ENCODE measurements at places on chromosomes 1 and 21. TPM values are rescaled to one million over a fixed set of nuclear protein-coding genes. Genes with fewer than 3 reads are reported as not detected.

DNA sequence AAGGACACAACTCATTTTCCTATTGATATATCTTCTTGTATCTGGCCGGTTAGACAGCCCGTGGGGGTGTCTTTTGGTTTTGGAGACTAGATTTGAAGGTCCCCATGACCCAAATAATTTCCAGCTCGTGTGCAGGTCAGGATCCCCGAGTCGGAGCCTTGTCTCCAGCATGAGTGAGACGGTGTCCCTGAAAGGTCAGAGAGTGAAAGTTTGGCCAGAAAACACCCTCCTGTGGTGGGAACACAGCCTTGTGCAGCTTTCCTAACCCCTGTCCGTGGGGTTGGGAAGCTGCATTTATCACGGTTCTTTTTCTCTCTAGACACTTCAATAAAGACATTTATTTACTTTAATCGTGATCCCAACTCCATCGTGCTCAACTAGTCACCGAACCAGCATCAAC, 17.6 kb downstream of the COQ8A start:
- no peaks in the 10 kb centered on the region for H3K27me3 ChIP-seq
- no peaks in the 10 kb centered on the region for H3K36me3 ChIP-seq

GRCh38 chr1:231231511-231231910, 9.5 kb upstream of the GNPAT start:
- peaks cover 2% of the 10 kb centered on the region for H3K36me3 ChIP-seq
- H3K27me3 ChIP-seq = no peaks in the 10 kb centered on the region
- no peak overlapping the region for H3K4me3 ChIP-seq
- no peaks in the 10 kb centered on the region for H3K4me1 ChIP-seq
- H3K27ac ChIP-seq = no peak overlapping the region
- DNase-seq = no peak

DNA sequence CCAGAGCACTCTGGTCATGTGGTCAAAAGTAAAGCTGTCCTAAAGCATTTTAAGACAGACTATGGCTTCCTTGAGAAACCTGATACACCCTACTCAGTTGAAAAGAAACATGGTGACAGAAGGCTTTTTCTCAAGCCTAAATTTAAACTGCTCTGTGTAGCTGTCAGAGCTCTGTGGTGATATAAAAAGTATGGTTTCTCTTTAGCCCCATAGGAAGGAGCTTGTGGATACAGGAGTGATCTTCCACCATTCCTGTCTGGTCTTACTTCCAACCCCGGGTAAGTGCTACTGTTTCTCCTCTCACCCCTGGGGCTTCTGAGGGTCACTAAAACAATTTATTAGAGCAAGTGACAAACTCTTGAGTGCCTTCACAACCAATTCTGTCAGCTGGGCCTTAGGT, 8.5 kb downstream of the TP53BP2 start:
- H3K27me3 ChIP-seq = no peaks in the 10 kb centered on the region
- no peak overlapping the region for H3K27ac ChIP-seq
- H3K4me1 ChIP-seq = peaks cover 65% of the 10 kb centered on the region
- H3K36me3 ChIP-seq = no peaks in the 10 kb centered on the region
- no peak overlapping the region for H3K4me3 ChIP-seq
- DNase-seq = no peak

DNA sequence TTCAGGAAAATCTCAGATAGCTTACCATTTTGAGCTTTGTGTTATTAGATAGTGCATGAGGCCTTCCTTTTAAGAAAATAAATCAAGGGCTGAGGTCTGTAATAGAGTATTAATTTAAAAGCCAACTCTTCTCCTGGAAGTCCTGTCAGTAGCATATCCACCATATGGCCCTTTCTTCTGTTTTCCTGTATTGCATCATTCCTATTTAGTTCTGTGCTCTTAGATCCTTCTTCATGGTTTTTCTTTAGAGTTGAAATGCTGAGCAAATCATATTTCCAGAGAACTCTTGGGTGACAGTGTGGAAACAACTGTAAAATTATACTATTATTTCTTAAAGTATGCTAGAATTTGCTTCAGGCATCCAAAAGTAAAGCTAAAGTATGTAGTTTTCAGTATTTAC, 91.7 kb downstream of the TTC3 start:
- peaks cover 14% of the 10 kb centered on the region for H3K36me3 ChIP-seq
- H3K27me3 ChIP-seq = no peaks in the 10 kb centered on the region
- no peak overlapping the region for H3K27ac ChIP-seq
- H3K4me1 ChIP-seq = no peaks in the 10 kb centered on the region
- DNase-seq = no peak
- no peak overlapping the region for H3K4me3 ChIP-seq

GRCh38 chr1:20361805-20362381, 71.2 kb downstream of the VWA5B1 start:
- no peaks in the 10 kb centered on the region for H3K4me1 ChIP-seq
- DNase-seq = peak; percentile 18
- peaks cover 21% of the 10 kb centered on the region for H3K27me3 ChIP-seq
- no peak overlapping the region for H3K4me3 ChIP-seq

DNA sequence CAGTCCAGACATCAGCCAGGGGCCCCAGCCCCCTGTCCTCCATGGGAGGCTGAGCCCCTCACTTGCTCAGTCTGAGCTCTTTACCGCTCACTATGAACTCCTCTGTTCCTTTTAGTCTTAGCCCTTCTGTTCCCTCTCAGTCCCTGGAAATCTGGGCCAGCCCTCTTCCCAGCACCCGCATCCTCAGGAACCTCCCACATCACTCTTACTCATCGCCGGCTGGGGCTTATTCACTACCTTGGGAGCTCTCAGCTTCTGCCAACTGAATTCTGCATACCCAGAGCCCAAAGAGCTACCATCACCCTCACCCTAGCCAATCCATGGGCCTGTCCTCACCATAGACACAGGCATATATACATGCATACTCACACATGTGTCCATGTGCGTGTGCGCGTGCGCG, 11.5 kb downstream of the KNCN start:
- H3K27ac ChIP-seq = no peak overlapping the region
- peaks cover 3% of the 10 kb centered on the region for H3K27me3 ChIP-seq
- DNase-seq = peak; percentile 13
- H3K36me3 ChIP-seq = no peaks in the 10 kb centered on the region

- no peak overlapping the region for H3K4me3 ChIP-seq
- H3K36me3 ChIP-seq = no peaks in the 10 kb centered on the region
- no peaks in the 10 kb centered on the region for H3K27me3 ChIP-seq
- no peak for DNase-seq
- H3K4me1 ChIP-seq = peaks cover 37% of the 10 kb centered on the region
Measured at GRCh38 chr1:227942021-227942715, 5.6 kb downstream of the WNT9A start.

DNA sequence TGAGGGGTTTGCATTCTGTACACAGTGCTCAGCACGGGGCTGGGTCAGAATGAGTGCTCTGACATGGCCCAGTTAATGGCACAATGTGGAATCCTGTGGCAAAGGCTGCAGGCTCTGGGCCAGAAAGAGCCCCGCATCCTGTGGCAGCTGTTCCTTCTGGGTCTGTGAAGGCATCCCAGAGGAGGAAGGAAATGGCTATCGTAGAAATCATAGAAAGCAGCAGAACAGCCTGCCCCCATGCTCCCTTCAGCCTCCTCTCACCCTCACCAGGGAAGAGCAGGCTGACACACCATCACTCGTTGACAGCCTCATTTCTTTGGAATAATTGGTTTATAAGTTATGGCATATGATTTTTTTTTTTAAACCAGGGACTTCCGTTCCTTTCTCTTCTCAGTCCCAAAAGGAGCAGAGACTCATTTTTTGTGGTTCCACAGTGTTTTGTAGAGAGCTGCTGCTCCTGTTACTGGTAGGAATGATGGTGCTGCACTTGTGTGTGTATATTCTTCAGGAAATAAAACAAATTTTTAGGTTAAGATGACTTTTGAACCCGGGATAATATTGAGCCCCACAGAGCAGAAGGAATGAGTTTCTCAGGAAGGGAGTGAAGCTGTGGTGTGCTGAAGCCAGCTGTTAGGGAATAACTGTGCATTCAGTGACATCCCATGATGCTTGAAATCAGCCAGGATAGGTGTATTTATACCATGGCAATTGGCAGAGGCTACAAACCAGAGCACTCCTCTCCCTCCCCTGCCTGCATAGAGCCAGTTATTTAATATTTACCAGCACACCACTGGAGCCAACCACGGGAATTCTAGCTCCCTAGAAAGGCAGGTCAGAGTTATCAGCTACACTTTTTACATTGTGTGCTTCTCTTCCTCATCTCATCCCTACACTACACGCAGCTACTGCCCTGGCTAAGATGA, 32.0 kb downstream of the PLXNA2 start:
- no peaks in the 10 kb centered on the region for H3K4me1 ChIP-seq
- H3K36me3 ChIP-seq = no peaks in the 10 kb centered on the region
- H3K27ac ChIP-seq = no peak overlapping the region
- no peak overlapping the region for H3K4me3 ChIP-seq
- DNase-seq = no peak

DNA sequence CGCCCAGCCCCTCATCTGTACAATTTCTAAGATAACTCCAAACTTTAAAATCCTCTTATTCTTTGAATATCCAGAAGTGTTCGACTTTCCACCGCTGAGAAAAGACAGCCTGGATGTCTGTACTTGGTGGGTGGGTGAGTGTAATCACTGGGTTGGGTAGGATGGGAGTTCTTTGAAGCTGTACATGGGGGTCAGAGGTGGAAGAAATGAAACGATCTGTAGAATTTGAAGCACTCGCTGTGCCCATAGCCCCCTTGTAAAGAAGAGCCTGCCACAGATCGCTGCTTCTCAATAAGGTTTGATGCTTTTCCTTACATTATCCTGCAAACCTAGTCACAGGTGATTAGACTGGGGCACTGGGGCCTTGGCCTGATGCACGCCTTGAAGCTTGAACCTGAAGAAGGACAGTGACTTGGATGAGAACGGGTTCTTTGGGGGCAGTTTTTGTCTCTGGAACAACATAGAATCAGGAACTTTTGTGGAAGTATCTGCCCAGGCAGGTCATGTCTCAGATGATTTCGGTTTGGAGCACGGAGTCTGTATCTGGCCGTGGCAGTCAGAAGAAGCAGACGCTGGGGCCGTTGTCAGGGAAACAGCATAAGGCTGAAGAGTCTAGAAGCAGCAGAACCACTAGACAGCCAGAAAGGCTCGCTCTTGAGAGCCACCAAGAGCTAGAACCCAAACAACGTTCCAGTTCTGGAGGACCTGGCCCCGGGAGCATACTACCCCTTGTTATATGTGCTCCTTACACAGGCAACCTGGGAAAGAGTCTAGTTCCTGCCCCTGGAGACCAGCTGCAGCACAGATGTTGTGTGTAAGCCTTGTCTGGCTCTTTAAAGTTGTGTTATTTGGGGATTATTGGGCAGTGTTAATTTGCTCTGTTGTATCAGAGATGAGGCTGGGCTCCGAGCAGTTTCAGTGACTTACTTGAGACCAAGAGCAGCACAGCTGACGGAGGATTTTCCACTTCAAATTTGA, 45.1 kb upstream of the SCCPDH start:
- H3K27me3 ChIP-seq = no peaks in the 10 kb centered on the region
- no peak for DNase-seq
- no peak overlapping the region for H3K27ac ChIP-seq

- H3K27ac ChIP-seq = no peak overlapping the region
- H3K36me3 ChIP-seq = no peaks in the 10 kb centered on the region
- H3K4me1 ChIP-seq = no peaks in the 10 kb centered on the region
- no peak overlapping the region for H3K4me3 ChIP-seq
- no peaks in the 10 kb centered on the region for H3K27me3 ChIP-seq
Measured at GRCh38 chr1:228348708-228349467, 57.7 kb downstream of the TRIM11 start.

GRCh38 chr1:234529950-234530237, 50.9 kb upstream of the TARBP1 start:
- no peaks in the 10 kb centered on the region for H3K4me1 ChIP-seq
- no peak overlapping the region for H3K4me3 ChIP-seq
- H3K36me3 ChIP-seq = no peaks in the 10 kb centered on the region

GRCh38 chr1:200299571-200299970, 110.3 kb downstream of the ZNF281 start:
- H3K27ac ChIP-seq = no peak overlapping the region
- H3K4me3 ChIP-seq = no peak overlapping the region
- no peaks in the 10 kb centered on the region for H3K27me3 ChIP-seq

DNA sequence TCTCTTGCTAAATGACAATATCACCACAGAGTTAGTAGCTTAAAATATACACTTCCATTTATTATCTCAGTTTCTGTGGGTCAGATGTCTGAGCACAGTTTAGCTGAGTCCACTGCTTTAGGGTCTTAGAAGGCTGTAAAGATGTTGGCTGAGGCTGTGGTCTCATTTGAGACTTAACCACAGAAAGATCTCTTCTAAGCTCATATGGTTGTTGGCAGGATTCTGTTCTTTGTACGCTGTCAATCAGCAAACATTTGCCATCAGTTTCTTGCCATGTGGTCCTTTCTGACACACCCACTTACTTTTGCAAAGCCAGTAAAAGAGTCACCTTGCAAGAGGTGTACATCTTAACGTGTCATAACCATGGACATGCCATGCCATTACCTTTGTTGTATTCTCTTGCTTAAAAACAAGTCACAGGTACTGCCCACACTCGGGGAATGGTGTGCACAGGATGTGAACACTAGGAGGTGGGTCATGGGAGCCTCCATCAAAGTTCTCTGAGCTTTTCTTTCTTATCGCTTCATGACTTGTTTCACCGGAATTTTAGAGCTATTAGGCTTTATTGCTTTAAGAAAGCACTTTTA, 18.7 kb downstream of the DYRK1A start:
- no peak overlapping the region for H3K27ac ChIP-seq
- H3K36me3 ChIP-seq = no peaks in the 10 kb centered on the region
- no peak for DNase-seq
- H3K4me3 ChIP-seq = no peak overlapping the region
- H3K27me3 ChIP-seq = no peaks in the 10 kb centered on the region

DNA sequence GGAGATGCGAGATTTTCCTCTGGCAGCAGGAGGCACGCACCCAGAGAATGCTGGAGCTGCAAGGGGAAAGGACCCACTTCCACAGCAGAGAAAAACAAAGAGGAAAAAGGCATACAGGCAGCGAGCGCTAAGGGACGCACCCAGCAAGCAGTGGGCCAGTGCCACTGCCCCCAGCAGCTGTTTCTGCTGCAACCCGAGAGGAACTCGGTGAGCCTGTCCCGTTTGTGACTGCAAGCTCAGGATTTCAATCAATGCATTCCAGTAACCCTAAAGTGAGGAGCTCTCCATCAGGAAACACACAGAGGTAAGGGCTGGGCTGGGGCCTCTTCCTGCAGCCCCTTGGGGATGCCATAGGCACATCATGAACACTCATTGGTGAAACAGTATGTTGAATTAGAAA, 58.7 kb downstream of the ACP6 start:
- peaks cover 11% of the 10 kb centered on the region for H3K36me3 ChIP-seq
- no peak overlapping the region for H3K4me3 ChIP-seq
- no peak overlapping the region for H3K27ac ChIP-seq
- no peak for DNase-seq
- H3K4me1 ChIP-seq = no peaks in the 10 kb centered on the region

DNA sequence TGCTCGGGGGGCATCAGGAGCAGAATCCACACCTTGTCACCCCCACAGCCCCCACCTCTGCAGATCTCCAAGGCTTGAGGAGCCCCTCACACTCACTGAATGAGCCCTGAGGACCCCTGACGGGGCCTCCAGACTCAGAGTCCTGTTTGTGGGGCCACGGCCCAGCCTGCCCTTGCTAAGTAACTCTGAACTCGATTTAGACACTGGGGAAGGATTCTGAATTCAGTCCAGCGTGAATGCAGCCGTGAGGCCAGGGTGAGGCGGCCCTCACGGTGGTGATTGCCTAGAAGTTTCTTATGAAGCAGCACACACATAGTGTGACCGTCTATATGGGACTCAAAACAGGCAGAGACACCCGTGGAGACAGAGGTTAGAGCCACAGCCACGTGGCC, 58.9 kb upstream of the ADARB1 start:
- no peak for DNase-seq
- H3K4me3 ChIP-seq = no peak overlapping the region
- H3K27me3 ChIP-seq = no peaks in the 10 kb centered on the region
- peaks cover 7% of the 10 kb centered on the region for H3K4me1 ChIP-seq

Gene CFAP141
- not detected for total RNA-seq

Gene THEM5
- not detected for total RNA-seq

Gene EXTL1
- total RNA-seq = 0.10 TPM

Gene RNU1-4
- total RNA-seq = 1,290 TPM

Gene TNFRSF1B
- total RNA-seq = 18.8 TPM

Gene AADACL4
- total RNA-seq = not detected

Gene UBASH3A
- 0.33 TPM for total RNA-seq

Gene NOTCH2
- total RNA-seq = 191 TPM

All from Panc1 (cell line).